RKO (cell line): ENCODE measurements at places on chromosomes 3 and 15.

DNA sequence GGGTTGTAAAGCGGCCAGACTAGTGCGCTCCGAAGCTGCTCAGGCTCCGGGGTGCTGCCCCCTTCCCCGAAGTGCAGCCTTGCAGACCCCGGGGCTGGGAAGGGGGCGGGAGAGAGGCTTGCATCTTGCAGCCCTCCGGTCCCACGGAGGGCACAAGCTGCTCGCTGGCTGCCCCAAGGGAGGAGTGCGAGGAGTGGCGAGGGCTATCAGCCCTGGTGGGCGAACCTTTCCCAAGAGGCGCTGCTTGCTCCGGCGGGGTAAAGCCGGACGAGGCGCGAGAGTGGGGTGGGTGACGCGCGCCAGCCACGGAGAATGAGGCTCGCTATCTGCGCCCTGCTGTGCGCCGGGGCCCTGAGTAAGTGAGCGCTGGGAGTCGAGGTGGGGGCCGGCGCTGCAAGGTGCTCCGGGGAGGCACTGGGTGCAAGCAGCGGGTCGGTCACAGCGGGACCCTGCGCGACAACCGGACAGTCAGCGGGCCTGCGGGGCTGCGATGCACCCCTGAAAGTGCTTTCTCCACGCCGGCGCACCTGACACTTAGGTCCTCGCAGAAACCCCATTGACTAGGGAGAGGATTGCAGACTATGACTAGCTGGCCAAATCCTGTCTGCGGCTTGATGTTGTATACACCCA, 12.7 kb upstream of the TOPBP1 start:
- DNase-seq = no peak

GRCh38 chr15:76161153-76162035, 101.6 kb downstream of the TMEM266 start:
- DNase-seq = no peak

DNA sequence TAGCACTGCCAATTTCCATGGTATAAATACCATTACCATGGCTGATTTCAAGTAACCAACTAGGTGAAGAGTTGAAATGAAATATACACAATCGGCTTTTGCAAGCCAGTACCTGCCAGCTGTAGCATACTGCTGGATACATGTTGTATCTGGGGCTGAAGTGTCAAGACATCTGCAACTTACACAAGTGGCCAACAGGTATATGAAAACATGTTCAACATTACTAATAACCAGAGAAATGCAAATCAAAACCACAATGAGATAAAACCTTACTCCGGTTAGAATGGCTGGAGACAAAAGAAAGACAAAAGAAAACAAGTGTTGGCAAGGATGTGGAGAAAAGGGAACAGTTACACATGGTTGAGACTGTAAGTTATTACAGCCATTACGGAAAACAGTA, 11.6 kb downstream of the ATOSA start:
- no peak for DNase-seq

- DNase-seq = no peak
Observed at GRCh38 chr3:63151897-63152296, 126.2 kb upstream of the SYNPR start.

- DNase-seq = no peak
Observed at GRCh38 chr3:127800508-127800907, 21.8 kb downstream of the MGLL start.

GRCh38 chr3:170356596-170357175, 829 bp upstream of the SKIL start:
- DNase-seq = peak; percentile 70

GRCh38 chr3:132556508-132557159, 40.4 kb upstream of the ACKR4 start:
- DNase-seq = no peak

DNA sequence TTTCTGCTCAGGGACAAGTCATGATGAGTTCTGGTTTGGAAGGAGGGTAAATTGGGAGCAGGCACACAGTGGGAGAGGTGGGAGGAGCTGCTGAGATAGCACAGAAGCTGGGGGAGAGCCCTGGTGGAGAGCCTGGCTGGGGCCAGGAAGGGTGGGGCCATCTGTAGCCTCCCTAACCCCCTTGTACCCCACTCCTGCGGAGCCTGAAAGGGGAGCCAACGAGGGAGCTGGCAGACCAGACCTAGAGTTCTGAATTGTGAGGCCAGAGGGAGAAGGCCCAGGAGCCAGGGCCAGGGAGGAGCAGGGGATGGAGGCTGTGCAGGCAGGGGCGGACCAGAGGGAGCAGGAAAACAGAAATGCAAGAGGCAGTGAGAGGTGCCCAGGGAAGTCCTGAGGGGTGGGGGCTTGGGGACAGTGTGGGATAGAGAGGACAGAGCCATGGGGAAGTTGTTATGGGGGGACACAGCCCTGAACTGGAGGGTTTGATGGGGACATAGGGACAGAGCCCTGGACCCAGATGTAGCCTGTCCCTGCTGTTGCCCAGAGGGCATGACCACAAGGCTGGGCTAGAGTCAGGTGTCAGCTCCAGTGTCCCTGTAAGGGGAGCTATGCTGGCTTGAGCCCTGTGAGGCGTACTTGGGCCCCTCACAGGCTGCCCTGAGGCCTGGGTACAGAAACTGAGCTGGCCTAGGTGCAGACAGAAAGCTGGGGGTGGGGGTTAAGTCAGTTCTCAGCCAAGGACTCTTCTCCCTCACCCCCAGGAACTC, 1.2 kb downstream of the TMIE start:
- DNase-seq = no peak
